MV-4-11 (cell line): ENCODE measurements at places on chromosomes 2 and 18.

DNA sequence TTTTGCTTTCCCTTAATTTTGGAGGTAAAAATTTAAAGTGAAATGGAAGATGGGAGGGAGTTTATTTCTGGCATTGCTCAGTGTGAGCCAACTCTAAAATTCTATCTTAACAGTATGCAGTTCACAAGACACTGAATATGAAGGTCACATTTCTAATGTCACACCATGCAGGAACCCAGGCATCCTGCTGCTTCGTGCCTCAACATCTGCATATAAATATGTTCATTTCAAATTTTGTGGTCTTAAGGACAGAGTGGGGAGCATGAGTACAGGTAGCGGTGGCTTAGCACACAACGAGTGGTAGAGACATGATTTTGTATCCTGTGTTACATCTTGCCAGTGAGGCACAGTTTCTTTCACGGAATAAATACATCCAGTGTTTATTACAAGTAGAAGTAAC is 102.4 kb downstream of the ARL4C start:
- no peak for DNase-seq

GRCh38 chr2:113700186-113700841 is 56.1 kb downstream of the SLC35F5 start:
- peak; percentile 89 for DNase-seq

- DNase-seq: peak; percentile 38
Measured at GRCh38 chr2:70440621-70441020, 113.0 kb downstream of the TGFA start.

GRCh38 chr2:104077573-104077972 is 776.3 kb upstream of the POU3F3 start:
- DNase-seq: no peak

- DNase-seq: no peak
Measured at GRCh38 chr2:72981536-72981935, 64.2 kb downstream of the EMX1 start.
